ENCODE measurements at places on chromosomes 5 and 9. TPM values are rescaled to one million over a fixed set of nuclear protein-coding genes. Genes with fewer than 3 reads are reported as not detected.

DNA sequence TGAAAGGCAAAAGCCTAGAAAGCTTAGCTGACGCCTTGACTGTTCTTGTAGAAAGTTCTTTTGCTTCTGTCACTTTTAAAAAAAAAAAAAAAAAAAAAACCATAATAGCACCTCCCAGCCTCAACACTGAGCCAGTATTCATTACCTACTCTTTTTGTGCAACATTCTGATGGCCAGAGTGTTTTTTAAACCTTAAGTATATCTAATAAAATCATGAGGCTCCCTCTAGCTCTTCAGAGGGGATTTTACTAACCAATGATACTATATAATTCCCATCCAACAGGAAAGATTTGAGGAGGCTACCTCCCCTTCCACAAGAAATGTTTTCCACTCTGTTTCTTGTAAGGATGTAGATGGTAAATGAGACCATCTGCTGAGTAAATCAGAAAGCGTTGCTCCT lies 3.9 kb downstream of the BNC2 start:
- no peak for DNase-seq
- no peak overlapping the region for H3K27ac ChIP-seq
- no peaks in the 10 kb centered on the region for H3K4me1 ChIP-seq
- H3K36me3 ChIP-seq: no peaks in the 10 kb centered on the region
- H3K27me3 ChIP-seq: no peaks in the 10 kb centered on the region
- H3K4me3 ChIP-seq: no peak overlapping the region

- no peak overlapping the region for H3K27ac ChIP-seq
- no peak overlapping the region for H3K4me3 ChIP-seq
- no peaks in the 10 kb centered on the region for H3K4me1 ChIP-seq
- H3K36me3 ChIP-seq: no peaks in the 10 kb centered on the region
These were observed 137.3 kb upstream of the ACO1 start for GRCh38 chr9:32247168-32247567.

DNA sequence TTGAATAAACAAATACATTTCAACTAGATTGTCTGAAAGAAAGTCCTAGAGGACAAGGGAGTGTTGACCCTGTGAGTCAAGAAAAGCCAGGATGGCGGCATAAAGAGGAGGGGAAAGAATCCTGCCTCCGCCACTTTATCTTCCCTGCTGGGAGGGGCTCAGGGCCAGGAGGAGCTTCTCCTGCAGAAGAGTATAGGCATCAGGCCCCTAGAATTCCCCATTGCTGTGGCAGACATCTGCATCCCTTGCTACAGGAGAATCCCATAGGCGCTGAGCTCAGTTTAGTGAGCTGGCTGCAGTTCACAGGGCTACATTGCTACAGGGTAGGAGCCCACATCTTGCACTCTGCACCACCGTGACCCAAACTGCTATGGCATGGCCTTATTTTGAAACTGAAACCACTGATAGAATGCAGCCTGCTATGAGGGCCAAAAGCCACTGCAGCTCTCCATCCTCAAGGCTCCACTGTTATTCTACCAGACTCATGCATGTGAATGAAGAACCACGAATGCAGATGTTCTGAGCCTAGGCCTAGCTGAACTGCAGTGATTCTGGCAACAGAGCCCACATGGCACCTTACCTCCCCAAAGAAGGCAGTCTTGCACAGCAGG lies 941.4 kb upstream of the CTNND2 start:
- DNase-seq: no peak
- H3K27ac ChIP-seq: no peak overlapping the region
- H3K4me1 ChIP-seq: no peaks in the 10 kb centered on the region
- no peak overlapping the region for H3K4me3 ChIP-seq
- H3K36me3 ChIP-seq: no peaks in the 10 kb centered on the region

- H3K4me1 ChIP-seq: peaks cover 19% of the 10 kb centered on the region
- no peaks in the 10 kb centered on the region for H3K36me3 ChIP-seq
- H3K27ac ChIP-seq: no peak overlapping the region
These were observed 40.1 kb upstream of the SLC6A19 start for GRCh38 chr5:1161108-1161832.

GRCh38 chr5:149937610-149938009 lies 7.0 kb downstream of the PDE6A start:
- H3K4me1 ChIP-seq: peaks cover 77% of the 10 kb centered on the region
- no peaks in the 10 kb centered on the region for H3K27me3 ChIP-seq
- H3K27ac ChIP-seq: no peak overlapping the region
- no peak for DNase-seq

GRCh38 chr9:33403941-33404787 lies 1.8 kb upstream of the AQP7 start:
- no peaks in the 10 kb centered on the region for H3K27me3 ChIP-seq
- H3K27ac ChIP-seq: peak overlapping the region; percentile 21
- H3K4me3 ChIP-seq: no peak overlapping the region
- DNase-seq: no peak
- H3K4me1 ChIP-seq: peaks cover 50% of the 10 kb centered on the region

DNA sequence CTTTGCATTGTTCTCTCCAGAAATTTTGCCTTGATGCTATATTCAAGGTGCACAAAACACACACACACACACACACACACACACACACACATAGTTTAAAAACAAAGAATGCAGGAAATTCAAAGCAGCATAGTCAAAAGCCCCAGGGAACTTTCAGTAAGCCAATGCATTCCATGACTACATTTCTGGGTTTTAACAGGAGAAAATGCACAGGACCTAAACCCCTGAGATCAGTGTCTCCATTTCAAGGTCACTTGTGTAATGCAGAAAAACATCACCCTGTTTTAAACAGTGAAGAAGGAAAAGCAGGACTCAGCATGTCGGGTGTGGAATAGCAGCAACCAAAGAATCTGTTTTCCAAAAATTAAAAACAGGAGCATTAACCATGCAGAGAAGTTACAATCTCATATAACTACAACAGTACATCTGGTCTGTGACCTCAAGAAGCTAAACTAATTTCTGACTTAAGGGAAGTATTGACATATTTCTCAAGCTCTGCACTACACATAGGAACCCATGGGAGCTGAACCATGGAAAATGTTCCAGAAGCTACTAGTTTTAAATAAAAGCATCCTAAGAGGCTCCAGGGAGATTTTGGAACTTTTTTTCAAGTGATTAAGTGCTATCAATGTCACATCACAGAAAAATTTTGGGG lies 296.7 kb downstream of the HINT1 start:
- no peak overlapping the region for H3K4me3 ChIP-seq
- no peak overlapping the region for H3K27ac ChIP-seq
- no peaks in the 10 kb centered on the region for H3K27me3 ChIP-seq
- H3K36me3 ChIP-seq: no peaks in the 10 kb centered on the region
- DNase-seq: no peak

DNA sequence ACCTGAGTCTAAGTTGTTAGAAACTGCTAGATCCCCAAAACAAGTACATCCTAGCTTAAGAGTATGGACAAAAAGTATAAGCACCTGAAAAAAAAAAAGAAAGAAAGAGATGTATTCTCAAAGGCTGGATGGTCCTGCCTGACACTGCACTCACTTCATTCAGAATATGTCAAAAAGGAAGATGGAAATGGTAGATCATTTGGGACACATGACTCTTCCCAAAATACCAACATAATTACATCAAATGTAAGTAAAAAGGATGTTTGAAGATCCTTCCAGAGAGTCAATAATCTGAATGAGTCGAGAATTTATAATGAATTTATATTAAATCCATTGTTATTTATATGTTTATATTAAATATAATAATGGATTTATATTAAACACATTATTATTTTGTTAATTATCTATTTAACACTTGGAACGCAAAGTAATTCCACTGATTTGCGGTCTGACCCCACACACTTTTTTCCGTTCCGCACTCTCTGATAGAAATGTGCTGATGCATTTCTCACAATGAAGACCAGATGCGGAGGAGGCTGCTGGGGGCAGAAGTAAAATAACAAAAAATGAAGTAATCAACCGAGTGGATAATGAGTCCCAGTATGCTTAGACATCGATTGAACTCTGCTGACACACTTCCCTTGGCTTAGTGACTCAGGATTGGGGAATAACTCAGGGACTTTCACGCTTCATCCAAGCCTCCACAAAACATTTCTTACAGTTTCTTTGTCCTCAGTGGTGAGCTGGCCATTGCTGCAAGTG lies 201.2 kb downstream of the ADAMTS12 start:
- no peaks in the 10 kb centered on the region for H3K27me3 ChIP-seq
- H3K4me3 ChIP-seq: no peak overlapping the region
- no peak for DNase-seq

- peaks cover 33% of the 10 kb centered on the region for H3K27me3 ChIP-seq
- no peaks in the 10 kb centered on the region for H3K36me3 ChIP-seq
- H3K4me1 ChIP-seq: no peaks in the 10 kb centered on the region
- no peak overlapping the region for H3K4me3 ChIP-seq
- no peak overlapping the region for H3K27ac ChIP-seq
These were observed 10.2 kb downstream of the UBE2QL1 start for GRCh38 chr5:6458833-6459232.

- H3K4me3 ChIP-seq: no peak overlapping the region
- no peaks in the 10 kb centered on the region for H3K36me3 ChIP-seq
- H3K27ac ChIP-seq: no peak overlapping the region
- no peaks in the 10 kb centered on the region for H3K27me3 ChIP-seq
- H3K4me1 ChIP-seq: no peaks in the 10 kb centered on the region
These were observed 126.0 kb upstream of the TMEM161B start for GRCh38 chr5:88394536-88395175.

DNA sequence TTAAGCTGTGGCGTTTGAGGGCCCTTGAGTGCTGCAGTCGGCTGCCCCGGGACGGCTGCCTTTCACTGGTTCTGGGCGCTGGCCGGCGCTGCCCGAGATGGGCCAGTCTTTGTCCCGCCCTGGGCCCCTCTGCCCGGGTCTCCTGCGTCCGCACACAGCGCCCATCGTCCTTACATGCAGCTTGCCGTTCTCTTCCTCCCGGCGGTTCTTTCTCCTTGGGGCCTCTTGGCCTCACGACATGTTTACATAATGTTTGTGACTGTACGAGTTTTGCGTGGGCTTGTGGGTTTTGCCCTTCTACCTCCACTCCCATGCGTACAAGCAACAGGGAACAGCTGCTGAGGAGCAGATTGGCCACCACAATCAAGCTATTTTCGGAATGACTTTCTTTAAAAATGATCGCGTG lies 618 bp downstream of the TNPO1 start:
- H3K36me3 ChIP-seq: no peaks in the 10 kb centered on the region
- H3K27ac ChIP-seq: peak overlapping the region; percentile 97
- no peak for DNase-seq
- H3K4me3 ChIP-seq: peak overlapping the region; percentile 70
- H3K4me1 ChIP-seq: peaks cover 8% of the 10 kb centered on the region
- H3K27me3 ChIP-seq: no peaks in the 10 kb centered on the region

DNA sequence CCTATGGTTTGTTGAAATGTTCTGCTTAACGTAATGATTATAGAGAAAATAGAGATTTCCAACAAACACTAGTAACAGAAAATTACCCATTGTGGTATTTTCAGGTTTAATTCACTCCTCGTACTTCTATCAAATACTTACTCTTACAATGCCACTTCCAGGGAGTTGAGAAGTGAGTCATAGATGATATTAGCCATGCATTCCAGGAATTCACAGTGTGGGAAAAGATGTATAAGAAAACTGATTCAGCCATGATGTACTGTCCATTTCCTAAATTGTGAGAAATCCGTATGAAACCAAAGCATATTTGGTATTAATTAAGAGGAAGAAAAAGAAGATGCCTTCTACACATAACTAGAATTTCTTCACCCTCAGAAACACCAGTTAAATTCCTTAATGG lies 1854.6 kb upstream of the WWC1 start:
- H3K36me3 ChIP-seq: no peaks in the 10 kb centered on the region
- no peaks in the 10 kb centered on the region for H3K27me3 ChIP-seq

GRCh38 chr5:66717455-66718373 lies 121.5 kb downstream of the MAST4 start:
- no peak overlapping the region for H3K27ac ChIP-seq
- no peak overlapping the region for H3K4me3 ChIP-seq
- no peaks in the 10 kb centered on the region for H3K27me3 ChIP-seq
- no peaks in the 10 kb centered on the region for H3K36me3 ChIP-seq
- DNase-seq: no peak
- H3K4me1 ChIP-seq: no peaks in the 10 kb centered on the region

DNA sequence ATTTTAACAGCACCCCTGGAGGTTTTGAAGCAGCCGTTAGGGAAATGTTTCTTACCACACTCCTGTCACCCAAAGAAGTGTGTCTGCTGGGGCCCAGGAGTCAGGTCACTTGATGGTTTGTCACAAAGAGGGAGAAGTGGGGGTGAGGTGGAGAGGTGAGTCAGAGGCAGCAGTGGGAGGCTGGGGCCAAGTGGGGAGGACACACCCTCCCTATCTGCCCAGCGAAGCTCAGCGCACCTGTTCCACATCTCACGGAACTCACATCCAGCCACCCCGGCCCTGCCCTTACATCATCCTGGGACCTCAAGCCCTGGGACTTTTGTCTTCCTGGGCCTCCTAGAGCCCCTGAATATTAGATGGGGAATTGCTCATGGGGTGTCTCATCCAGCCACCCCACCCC lies 171.1 kb upstream of the SMIM23 start:
- H3K4me3 ChIP-seq: no peak overlapping the region
- H3K27me3 ChIP-seq: no peaks in the 10 kb centered on the region
- H3K4me1 ChIP-seq: no peaks in the 10 kb centered on the region

DNA sequence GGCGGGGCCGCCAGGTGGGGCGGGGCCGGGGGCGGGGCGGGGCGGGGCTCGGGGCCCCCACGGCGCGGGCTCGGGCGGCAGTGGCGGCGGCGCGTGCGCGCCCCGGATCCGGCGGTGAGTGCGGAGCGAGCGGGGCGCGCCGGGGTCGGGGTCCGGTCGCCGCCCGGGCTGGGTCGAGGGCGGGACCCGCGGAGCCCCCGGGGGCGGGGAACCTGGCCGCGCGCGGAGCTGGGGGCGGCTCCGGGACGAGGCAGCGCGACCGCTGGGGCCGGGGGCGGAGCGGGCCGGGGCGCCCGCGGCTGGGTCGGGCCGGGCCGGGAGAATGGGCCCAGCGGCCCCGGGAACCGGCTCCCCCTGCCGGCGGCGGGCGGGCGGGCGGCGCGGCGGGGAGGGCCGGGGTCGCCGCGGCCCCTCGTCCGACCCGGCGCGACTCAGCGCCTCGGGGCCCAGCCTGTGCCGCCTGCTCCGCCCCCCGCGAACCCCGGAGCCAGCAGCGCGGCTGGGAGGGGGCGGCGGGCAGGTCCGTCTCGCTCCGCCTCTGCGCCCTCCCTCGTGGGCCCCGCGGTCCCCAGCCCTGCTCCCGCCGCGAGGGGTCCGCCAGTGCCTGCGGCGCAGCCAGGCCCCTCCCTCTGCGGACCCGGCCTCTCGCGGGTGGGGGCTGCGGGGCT lies 3.1 kb downstream of the EGFL7 start:
- H3K36me3 ChIP-seq: no peaks in the 10 kb centered on the region
- DNase-seq: no peak
- H3K4me3 ChIP-seq: peak overlapping the region; percentile 31
- peak overlapping the region; percentile 58 for H3K27ac ChIP-seq

DNA sequence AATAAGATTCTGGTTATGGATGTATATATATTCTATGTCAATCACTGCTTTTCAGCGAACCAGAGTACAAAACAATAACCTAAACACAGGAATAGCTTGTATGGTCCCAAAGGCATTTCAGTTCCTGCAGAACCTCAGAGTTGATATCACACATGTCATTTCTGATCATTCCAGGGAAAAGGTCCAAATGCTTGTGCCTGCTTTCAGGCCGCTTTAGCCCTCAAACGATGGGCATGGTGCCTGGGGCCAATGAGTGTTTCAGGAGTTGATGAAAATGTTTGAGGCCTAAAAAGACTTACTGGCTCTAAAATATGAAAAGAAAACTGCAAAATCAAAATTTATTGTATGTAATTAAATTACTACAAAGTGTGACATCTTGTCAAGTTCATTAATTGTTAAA lies 22.8 kb downstream of the ANGPTL2 start:
- no peaks in the 10 kb centered on the region for H3K4me1 ChIP-seq
- no peak for DNase-seq
- H3K4me3 ChIP-seq: no peak overlapping the region
- no peaks in the 10 kb centered on the region for H3K27me3 ChIP-seq

The GGTA1 gene
- 29.9 TPM for total RNA-seq

The ACOT12 gene
- not detected for total RNA-seq

The PGM5 gene
- total RNA-seq: 31.9 TPM

The SLCO4C1 gene
- not detected for total RNA-seq

The CSF2 gene
- total RNA-seq: not detected

The LNPEP gene
- total RNA-seq: 48.1 TPM

The TMEM245 gene
- total RNA-seq: 28.5 TPM
